HTR-8/SVneo (cell line): ENCODE measurements at places on chromosomes 13 and 19.

- peak; percentile 32 for DNase-seq
These were observed 883 bp downstream of the ZNF441 start for GRCh38 chr19:11767633-11768133.

DNA sequence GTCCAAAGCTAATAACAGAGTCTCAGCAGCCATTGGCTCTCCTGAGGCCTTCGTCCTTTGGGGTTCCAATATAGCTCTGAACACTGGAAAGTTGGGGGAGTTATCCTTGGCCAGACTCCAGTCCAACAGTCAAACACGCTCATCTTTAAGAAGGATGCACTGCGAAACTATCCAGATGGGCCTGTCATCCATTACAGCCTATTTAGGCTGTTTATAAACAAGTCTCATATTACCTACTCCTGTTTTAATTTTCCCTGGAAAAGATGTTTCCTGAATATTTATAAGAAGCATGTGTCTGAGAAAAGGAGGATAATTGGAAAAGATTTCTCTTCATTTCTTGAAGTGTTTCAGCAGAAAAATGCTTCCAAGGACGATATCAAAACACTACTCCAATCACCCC is 170.7 kb downstream of the DCT start:
- no peak for DNase-seq

DNA sequence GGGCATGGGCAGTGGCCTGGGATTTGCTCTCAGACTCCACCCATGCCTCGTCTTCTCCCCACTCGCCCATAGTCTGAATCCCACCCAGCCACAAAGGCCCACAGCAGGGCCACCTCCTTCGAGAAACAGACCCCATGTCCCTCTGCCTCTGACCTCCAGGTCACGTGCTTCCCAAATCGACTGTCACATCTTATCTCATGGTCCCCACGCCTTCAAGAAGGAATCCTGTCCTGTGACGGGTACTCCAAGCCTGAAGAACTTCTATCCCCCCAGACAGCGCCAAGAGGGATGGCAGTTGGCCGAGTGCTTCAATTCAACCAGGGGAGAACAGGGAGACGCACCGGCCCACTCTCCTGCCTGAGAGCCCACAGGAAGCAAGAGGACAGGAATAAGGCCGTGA is 16.5 kb downstream of the MLLT1 start:
- no peak for DNase-seq

DNA sequence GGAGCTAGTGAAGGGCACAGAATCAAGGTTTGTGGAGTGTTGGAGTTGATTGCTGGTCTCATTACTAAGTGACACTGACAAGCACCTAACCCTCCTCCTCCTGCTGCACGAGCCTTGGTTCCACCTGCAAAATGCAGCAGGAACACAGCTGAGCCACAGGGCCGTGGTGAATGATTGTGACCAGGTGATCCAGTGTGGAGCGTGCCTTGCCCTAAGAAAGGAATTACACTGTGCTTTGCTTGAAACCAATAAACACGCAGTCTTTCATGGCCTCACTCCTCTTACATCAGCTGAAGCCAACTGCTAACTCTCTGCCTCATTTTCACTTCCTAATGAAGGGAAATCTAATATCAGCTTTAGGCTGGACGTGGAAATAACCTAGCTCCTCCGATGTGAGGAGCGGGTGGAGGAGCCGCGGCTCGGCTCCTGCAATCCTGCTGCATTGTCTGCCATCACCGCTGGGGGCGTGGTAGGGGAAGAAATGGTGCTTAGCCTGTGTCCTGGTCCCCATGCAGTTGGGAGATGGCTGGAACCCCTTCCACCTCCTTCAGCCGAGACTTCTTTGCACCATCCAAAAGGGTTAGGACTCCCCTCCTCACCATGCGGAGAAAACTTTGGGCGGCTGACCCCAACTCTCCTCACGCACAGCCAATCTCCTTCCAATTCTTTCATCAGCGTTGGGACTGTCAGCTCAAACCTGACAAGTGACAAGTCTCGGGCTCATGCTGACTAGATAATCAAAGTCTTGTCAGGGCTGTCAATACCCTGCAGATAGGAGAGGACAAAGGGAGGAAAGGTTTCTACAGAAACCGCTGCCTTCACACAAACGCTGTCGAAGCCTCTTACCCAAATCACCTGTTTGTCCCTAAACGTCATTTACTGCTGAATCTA is 427.9 kb downstream of the ZNF536 start:
- DNase-seq: peak; percentile 20

DNA sequence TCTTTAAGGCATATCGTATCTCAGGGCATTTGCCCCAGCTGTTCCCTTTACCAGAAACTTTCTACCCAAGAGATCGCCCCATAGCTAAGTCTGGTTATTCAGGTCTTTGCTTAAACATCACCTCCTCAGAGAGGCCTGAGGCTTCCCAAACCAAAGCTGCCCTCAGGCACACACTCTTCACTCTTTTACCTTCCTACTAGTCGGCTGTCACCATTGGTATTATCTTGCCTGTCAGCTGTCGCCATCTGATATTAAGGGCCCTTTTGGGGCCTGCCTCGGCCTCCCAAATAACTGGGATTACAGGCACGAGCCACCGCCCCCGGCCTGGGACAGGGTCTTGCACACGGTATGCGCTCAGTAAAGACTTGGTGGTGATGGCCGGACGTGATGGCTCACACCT is 1.0 kb downstream of the GADD45GIP1 start:
- DNase-seq: no peak

GRCh38 chr13:110070046-110070445 is 236.9 kb downstream of the COL4A1 start:
- DNase-seq: no peak

DNA sequence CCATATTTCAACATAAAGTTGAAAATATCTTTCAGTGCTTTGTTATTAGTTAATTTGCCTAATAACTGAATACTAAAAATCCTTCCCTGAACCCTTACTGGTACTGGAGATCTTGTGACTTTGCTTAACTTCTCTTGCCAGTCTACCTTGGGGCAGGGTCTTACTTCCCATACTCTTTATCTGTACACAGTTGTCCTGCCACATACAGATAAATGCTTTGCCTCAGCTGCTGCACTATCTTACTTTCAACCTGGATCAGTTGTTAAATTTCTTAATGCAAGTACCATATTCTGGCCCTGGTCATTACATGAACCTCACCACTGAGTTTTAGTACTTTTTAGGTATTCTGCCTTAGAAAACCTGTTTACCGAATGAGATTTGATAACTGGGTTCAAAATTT is 107.6 kb downstream of the PIBF1 start:
- DNase-seq: no peak
